ENCODE measurements at places on chromosomes 3 and 15.

- no peak for DNase-seq
These were observed 229.3 kb upstream of the UBE2E1 start for GRCh38 chr3:23576379-23576959.

DNA sequence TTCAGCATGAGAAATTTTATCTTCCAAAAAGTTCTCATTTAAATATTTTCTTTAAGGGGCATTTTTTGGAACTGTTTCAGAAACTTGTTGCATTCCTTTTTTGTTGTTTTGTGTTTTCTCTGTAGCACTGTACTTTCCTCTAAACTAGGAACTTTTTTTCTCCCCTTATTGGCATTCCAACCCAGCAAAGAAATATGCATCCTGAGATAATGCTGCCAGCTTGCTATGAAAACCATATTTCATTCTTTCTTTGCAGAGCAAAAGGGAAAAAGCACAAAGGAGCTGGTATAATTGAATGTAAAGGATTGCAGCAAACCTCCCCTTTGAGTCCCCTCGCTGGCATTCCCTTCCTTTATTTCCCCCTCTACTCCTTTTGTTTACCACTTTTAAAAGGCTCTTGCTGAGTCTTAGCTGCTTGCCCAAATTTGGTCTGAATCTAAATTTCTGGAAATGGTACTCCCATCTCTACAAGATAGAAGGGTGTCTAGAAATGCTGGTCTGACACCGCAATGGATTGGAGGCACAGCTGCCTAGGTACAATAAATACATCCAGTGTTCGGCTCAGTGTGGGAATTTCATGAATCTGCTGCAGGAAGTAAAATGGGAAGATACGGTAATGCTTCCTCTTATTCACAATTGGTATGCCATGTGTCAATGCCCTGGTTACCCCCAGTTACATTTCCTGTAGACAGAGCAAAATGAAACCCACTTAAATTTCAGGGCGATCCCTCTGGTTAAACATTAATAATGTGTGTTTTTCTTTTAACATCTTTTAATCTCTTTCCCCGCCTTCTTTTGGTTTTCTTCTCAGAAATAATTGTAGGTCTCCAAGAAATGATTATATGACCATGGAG is 156.6 kb downstream of the MEIS2 start:
- no peak for DNase-seq

DNA sequence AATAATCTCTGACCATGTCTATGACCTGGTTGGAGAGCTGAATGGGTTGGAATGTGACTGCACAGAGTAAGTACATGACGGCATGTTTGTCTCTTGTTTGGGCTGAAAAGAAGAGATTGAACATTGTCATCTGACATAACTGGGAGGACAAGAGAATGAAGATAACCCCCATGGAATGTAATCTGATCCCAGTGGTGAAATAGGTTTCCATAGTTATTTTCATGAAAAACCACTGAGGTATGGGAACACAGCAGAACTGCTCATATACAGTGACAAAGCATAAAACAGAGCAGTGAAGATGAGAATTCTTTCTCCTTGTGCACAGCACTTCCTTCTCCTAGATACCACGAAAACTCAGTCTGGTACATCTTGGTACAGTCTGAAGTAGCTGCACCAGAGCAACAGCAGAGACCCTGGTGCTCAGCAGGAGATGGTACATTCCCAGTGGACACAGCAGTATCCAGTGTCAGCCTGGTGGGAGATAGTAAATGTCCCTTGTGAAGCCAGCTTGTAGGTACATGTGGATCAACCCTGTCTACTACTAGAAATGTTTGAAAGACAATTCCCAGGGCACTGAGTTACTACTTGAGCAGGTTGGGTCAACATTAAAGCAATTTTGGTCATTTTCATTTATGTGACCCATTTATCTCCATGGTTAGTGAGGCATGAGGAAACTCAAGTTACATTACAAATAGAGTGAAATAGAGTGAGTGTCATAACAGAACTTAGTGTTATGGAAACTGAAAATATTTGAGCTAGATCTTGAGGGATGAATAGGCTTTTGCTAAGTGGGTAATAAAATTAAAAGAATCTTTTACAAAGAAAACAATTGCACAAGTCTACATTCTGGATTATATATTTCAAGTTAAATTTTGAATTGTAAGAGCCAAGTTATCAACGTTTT is 178.3 kb downstream of the SUCNR1 start:
- no peak for DNase-seq

DNA sequence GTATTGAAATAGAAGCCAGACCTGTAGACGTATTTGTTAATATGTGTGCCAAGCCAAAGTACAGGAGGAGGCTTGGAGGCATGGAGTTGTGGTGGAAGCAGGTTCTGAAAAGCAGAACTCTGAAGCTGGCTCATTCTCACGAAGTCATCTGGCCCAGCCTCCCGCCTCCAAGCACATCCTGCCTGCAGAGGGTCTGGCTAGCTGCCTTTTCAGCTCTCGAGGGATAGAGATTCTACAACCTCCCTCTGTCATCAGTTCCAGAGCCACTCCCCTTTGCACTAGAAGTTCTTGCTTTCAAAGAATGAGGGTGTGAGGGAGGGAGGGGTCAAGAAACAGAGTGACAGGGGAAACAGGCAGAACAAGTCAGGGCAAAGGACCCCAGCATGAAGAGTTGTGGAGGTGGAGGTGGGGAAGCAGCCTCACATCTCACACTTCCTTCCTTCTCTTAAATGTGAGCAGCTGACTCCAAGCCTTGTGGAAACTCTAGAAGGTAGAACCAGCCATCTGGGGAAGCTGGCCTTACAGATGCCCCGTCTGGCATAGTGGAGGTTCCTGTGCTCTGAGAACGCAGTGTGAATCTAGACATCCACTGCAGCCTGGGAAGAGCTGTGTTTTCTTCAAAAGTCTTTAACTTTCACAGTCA is 95.3 kb downstream of the SLC49A4 start:
- DNase-seq, result no peak

DNA sequence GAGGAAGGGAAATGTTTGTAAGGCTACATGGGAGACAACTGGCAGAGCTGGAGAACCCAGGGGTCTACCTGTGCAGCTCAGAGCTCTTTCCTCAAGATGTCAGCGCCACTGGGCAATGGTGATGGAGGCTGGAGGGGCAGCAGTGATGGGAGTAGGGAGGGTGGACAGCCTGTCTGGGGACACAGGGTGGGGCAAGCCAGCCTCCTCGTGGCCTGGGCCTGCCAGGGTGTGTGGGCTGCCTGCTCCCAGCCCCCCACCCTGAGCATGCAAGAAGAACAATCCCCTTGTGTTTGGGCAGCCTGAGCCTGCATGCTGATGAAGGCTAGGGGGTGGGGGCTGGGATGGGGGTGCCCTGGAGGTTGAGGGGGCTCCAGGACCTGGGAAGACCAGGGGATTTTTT is 1.2 kb downstream of the PCBP4 start:
- DNase-seq, result no peak

- no peak for DNase-seq
These were observed at the start of gene GPR27 for GRCh38 chr3:71753701-71754609. Gene GPR27, plus strand, starts transcription at chr3:71753855. Its CDS starts 195 bp downstream, at chr3:71754050.

DNA sequence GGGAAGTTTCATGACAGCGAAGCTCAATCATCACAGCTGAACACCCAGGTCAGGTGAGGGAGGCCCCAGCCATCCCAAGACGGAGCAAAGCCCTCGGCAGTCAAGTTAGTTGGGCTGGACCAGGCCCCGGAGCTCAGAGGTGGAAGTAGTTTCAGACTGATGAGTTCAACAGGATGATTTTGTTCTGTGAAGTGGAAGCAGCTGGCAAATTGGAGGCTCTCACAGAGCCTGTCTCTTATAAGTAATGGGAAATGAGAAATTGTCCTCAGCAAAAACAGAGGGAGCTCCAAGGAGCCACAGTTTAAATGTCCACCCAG is 245.1 kb downstream of the XXYLT1 start:
- DNase-seq, result no peak

Measured in suprapubic skin (tissue), 4 donors.